ENCODE measurements at places on chromosomes 1 and 21. TPM values are rescaled to one million over a fixed set of nuclear protein-coding genes. Genes with fewer than 3 reads are reported as not detected.

TEKT2 gene
- 0.23 TPM for total RNA-seq

NBPF10 gene
- total RNA-seq, result 0.99 TPM

MCOLN2 gene
- 0.34 TPM for total RNA-seq

LRIG2 gene
- 8.9 TPM for total RNA-seq

IFI44L gene
- 8.9 TPM for total RNA-seq

DNA sequence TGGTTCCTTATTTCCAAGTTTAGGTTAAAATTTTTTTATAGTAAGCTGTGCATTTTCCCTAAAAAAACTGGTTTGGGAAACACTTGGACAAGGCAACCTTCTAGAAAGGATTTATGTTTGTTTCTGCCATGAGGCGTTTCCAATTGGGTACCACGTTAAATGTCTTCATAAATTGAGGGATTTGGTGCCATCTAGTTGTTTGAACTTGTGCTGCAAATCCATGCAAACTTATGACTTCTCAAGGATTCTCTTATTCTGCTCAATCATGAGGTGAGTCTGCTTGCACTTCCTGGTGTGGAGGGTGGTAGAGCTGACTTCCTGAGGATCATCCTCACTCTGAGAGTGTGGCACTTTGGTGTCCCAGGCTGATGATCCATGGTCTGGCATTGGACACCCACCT lies 123.3 kb downstream of the PCNX2 start:
- no peak for DNase-seq

DNA sequence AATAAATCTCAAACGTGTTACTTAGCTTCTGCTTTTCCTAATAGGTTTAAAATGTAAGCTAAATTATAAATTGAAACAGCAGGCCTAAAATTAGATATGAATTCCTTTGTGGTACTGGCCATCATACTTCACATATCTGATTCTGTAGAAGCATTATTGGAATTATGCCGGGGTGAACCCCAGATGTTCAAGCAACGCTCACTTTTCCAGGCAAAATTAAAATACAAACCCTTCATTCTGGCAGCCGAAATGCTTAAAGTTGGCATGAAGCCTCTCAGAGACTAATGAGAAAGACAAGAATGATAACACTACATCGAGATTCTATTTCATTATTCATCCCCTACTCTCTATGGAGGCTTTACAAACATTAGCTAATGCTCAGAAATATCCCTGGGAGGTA lies 1352.7 kb upstream of the ADGRL2 start:
- no peak for DNase-seq

DNA sequence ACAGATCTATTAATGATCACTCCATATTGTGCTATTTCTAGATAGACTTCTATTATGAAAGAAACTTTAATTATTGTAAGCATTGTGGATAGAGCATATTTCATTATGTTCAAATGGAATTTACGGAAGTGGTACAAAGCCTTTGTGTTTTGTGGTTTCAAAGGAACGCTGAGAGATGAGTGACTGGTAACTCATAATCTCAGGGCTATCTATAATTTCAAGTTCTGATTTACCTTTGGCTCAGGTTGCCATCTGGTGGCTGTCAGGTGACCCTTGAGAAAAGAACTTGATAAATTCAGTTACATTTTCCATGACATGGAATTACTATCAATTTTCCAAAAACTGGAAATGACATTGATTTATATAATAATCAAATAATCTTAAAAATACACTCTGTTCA lies 12.2 kb downstream of the NTNG1 start:
- no peak for DNase-seq

- DNase-seq, result no peak
These were observed 8.3 kb downstream of the KDF1 start for GRCh38 chr1:26951821-26952497.

All from right cardiac atrium (tissue), 5 donors.